A549 treated with RU486 at 1 μM for 4 hours (cell line): ENCODE measurements at places on chromosomes 4 and X. TPM values are rescaled to one million over a fixed set of nuclear protein-coding genes. Genes with fewer than 3 reads are reported as not detected.

The GK gene
- total RNA-seq, result 1.3 to 2.2 TPM (median 2.1 TPM) in 5 replicates

The BRS3 gene
- total RNA-seq, result not detected in 5 replicates

The MUC7 gene
- not detected in 5 replicates for total RNA-seq

The FSTL5 gene
- 0.06 TPM in 1 of 5 replicates, not detected in the others for total RNA-seq

The DCAF12L2 gene
- 0.08 to 0.25 TPM (median 0.14 TPM) in 4 of 5 replicates, not detected in the other for total RNA-seq

The HSFX3 gene
- total RNA-seq, result not detected in 5 replicates

The SLC9B1 gene
- total RNA-seq, result 0.10 TPM in 1 of 5 replicates, not detected in the others

The KCNE5 gene
- total RNA-seq, result 0.14 to 0.21 TPM (median 0.19 TPM) in 4 of 5 replicates, not detected in the other

The FGFBP1 gene
- 3.7 to 4.5 TPM (median 4.3 TPM) in 5 replicates for total RNA-seq

The ADH7 gene
- not detected in 5 replicates for total RNA-seq

The TRAM1L1 gene
- 0.32 to 0.74 TPM (median 0.61 TPM) in 5 replicates for total RNA-seq

The PLAC8 gene
- total RNA-seq, result 0.66 to 1.6 TPM (median 1.1 TPM) in 5 replicates

The MAGEB1 gene
- total RNA-seq, result not detected in 5 replicates

The GPR78 gene
- total RNA-seq, result 0.08 to 0.19 TPM in 2 of 5 replicates, not detected in the others

The RASSF6 gene
- total RNA-seq, result 0.54 to 1.1 TPM (median 0.90 TPM) in 5 replicates

The TCEANC gene
- total RNA-seq, result 0.53 to 0.80 TPM (median 0.73 TPM) in 5 replicates

The CFAP299 gene
- not detected in 5 replicates for total RNA-seq

The MTMR8 gene
- 0.38 to 1.2 TPM (median 0.76 TPM) in 5 replicates for total RNA-seq

The VSIG1 gene
- total RNA-seq, result 0.27 to 0.71 TPM (median 0.32 TPM) in 5 replicates

The SPATA18 gene
- 3.1 to 4.6 TPM (median 4.0 TPM) in 5 replicates for total RNA-seq

The WAS gene
- total RNA-seq, result 0.20 to 0.54 TPM (median 0.32 TPM) in 4 of 5 replicates, not detected in the other

The KIAA1210 gene
- not detected in 5 replicates for total RNA-seq

The ATP8A1 gene
- total RNA-seq, result 0.02 to 0.10 TPM (median 0.07 TPM) in 5 replicates

The TMEM47 gene
- total RNA-seq, result 0.25 to 0.88 TPM (median 0.82 TPM) in 5 replicates

The GNRHR gene
- total RNA-seq, result not detected in 5 replicates

The NPY2R gene
- 0.05 to 0.09 TPM (median 0.05 TPM) in 3 of 5 replicates, not detected in the others for total RNA-seq

The CTAG1B gene
- not detected in 5 replicates for total RNA-seq

The XK gene
- total RNA-seq, result 0.27 to 0.54 TPM (median 0.39 TPM) in 5 replicates

The MXRA5 gene
- total RNA-seq, result not detected in 5 replicates

The MAGEA11 gene
- not detected in 5 replicates for total RNA-seq
